NCI-H69 (cell line): ENCODE measurements at places on chromosomes 6 and 20.

DNA sequence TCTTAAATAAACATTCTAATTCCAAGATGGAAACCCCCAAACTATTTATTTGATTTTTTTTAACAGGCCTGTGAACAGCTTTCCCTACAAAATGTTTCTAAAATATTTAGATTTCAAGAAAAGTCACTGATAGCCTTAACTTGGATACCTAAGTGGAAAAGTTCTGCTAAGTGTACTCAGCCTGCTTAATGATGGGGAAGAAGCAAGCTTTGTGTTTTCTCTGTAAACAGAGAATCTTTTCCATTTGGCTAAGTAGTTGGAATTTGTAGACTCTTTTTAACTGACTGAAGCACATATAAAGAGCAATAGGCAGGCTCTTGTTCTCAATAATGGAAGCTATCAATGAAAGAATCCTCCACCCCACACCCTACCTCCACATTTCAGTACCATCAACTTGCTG lies 108.2 kb downstream of the KIF6 start:
- DNase-seq, result no peak

- DNase-seq, result no peak
These were observed 5.1 kb downstream of the SEMG2 start for GRCh38 chr20:45226287-45226686.

DNA sequence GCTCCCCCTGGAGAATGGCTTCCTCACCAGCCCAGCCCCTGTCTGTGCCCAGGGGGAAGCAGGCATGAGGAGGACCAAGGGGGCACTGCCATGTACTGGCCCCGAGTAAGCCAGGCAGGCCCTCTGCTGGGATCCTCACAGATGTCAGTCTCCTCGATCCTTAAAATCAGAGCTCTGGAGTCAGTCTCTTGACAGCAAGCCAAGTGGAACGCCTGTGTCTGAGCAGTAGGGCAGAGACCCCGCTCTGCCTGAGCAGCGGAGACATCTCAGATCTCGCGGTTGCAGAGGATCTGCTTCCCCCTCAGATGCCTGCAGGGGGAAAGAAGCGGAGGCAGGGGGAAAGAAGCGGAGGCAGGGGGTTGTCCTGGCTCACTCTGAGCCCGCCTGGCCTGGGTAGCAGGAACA lies 92.6 kb downstream of the SNX5 start:
- DNase-seq, result no peak

- no peak for DNase-seq
These were observed 930.1 kb upstream of the GJE1 start for GRCh38 chr6:141202626-141203025.

DNA sequence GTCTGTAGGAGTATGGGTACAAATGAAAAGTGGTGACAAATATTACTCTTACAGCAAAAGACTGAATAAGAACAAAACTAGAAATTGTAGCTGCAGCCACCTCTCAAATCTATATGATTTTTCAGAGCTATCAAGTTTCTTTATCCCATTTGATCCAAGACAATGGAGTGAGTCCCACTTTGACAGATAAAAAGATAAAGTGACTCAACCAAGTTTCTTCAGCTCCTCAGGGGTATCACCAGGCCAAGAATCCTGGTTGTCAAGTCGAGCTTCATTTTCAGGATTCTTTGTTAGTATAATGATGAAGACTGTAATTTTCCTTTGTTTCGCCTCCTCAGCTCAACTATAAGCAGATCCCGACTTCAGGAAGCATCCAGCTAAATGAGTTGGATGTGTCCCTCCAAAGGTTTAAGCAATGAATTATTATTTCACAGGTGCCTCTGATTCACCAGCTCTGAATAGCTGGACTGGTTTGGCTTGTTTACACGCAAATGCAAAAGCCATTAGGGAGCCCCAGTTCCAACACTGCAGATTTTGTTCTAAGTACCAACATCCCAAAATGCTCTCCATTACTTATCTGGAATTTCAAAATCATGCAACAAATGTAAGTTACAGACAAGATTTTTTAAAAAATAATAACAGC lies 238.9 kb downstream of the MAFB start:
- DNase-seq, result no peak

GRCh38 chr6:88565409-88565811 lies 398.0 kb downstream of the RNGTT start:
- DNase-seq, result no peak

DNA sequence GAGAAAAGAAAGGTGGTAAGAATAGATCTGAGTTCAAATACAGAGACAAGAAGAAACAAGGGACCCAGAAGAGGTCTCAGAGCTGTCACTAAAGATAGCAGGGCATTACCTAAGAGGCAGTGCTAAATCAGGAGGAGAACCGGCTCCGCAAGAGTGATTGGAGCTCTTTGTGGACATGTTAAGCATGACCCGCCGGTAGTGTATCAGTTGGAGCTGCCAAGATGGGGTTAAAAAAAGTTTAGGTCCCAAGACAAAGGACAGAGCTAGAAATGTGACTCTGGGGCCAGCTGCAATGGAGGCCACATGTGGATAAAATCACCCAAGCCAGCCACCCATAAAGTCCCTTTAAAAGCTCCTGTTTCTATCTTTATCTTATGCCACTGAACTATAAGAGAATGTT lies 93.4 kb downstream of the MBOAT1 start:
- peak; percentile 30 for DNase-seq

DNA sequence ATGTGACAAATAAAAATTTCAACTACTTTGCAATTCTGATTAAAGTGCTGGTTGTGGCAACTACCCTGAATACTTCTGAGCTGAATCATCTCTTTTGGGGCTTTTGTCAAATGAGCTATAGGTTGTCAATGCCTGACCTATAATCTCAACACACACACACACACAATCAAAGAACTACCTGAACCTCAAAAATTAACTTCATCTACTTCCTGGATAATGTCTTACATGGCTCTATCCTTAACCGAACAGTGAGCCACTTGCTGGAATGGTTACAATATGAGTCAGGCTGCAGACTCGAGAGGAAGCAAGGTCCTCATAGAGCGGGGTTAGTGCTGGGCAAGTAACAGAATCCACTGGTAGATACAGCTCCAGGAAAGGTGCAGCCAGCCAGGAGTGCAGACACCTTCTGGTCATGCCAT lies 70.6 kb upstream of the DST start:
- DNase-seq, result peak; percentile 43

DNA sequence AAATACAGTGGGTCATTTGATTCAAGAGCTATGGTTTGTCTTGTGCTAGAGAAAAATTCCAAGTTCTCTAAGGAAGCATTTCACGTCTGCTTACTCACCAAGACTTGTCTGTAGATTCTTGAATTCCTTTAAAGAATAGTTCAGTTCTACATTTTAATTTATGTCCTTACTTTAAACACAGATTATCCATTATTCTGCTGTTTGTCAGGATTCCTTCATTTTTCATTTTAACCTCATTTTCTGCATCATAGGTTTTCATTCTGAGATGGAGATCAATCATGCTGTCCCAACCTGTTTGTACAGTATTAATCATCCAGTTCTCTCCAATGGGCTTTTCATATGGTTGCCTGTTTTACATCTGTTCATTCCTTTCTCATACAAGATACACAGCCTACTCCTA lies 24.5 kb upstream of the POPDC3 start:
- peak; percentile 56 for DNase-seq

- DNase-seq, result no peak
These were observed 3.9 kb upstream of the SYS1 start for GRCh38 chr20:45359069-45359405.

GRCh38 chr6:79898076-79898475 lies 49.3 kb downstream of the ELOVL4 start:
- DNase-seq, result no peak

DNA sequence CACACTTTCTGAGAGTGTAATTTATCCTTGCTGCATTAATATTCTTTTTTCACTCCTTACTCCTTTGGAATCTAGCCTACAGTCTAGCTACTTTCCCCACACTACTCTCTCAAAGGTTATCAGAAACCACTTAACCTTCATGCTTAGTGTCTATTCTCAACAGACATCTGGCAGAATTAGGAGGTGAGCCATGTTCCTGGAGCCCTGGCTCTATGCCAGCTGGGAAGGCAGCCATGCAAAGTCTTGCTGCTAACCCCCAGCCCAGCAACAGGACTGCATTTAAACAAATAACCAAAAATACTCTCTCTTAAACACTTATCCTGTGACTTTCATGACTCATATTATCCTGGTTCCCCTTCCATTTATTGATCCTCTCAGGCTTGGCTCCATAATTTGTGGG lies 260.2 kb downstream of the BCKDHB start:
- peak; percentile 82 for DNase-seq

GRCh38 chr20:1440024-1440423 lies 26.6 kb downstream of the NSFL1C start:
- peak; percentile 42 for DNase-seq

DNA sequence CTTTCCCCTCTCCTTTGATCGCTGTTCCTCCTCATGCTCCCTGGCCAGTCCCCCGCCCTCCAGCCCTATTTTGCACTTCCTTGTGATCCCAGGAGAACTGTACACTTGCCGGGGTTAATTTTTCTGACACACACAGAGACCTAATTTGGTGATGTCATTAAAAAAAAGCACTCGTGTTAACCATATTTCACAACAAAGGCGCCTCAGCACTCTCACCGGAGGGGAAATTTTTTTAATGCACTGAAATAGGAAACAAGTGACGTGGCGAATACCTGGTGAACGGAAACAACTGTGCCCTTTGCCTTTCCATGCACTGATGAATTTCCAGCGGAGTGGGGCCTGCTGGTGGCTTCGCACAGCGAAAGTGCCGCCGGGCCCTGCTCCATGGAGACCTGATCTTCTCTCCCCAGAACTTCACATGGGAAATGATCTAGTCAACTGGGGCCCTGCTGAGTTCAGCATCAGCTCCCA lies 53.9 kb upstream of the TAGAP start:
- DNase-seq, result no peak

- DNase-seq, result peak; percentile 15
These were observed 127.8 kb upstream of the EEF1E1 start for GRCh38 chr6:8229915-8230756.

DNA sequence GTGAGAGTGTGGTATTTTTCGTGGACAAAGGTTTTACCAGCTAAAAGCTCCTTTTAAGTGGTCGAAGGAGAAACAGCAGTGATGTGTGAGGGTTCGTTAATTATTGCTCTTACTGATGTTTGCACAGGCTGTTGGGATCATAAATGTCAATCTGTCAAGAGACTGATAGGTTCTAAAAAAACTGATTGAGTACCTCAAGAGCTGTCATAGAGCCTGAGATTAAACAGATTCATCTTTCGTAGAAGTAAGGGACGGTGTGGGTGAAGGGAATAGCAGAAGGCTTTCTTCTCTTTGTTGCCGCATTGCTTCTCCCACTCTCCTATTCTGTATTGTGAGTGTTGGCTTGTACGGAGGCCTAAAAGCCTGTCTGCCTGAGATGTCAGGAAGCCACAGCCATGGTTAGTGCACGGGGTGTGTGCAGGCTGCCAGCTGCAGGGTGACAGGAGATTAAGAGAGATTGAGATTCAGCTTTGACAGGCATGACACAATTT lies 291.0 kb downstream of the ZFAND3 start:
- peak; percentile 97 for DNase-seq

DNA sequence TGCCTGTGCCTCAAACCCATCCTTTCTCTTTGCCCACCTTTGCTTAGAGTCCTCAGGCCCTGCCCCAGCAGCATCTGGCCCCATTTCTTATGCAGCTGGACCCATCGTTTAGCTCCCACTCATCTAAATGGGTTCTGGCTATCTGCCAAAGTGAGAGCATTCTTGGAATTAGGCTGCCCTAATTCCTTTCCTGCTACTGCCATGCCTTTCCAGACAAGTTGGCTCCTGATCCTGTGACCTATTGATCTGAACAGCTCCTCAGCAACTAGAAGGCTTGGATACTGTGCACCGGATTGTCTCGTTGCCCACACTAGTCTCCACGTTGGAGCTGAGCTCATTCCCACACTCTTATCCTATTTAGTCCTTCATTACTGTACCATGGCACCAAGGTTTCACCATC lies 22.9 kb downstream of the DZANK1 start:
- DNase-seq, result peak; percentile 85

DNA sequence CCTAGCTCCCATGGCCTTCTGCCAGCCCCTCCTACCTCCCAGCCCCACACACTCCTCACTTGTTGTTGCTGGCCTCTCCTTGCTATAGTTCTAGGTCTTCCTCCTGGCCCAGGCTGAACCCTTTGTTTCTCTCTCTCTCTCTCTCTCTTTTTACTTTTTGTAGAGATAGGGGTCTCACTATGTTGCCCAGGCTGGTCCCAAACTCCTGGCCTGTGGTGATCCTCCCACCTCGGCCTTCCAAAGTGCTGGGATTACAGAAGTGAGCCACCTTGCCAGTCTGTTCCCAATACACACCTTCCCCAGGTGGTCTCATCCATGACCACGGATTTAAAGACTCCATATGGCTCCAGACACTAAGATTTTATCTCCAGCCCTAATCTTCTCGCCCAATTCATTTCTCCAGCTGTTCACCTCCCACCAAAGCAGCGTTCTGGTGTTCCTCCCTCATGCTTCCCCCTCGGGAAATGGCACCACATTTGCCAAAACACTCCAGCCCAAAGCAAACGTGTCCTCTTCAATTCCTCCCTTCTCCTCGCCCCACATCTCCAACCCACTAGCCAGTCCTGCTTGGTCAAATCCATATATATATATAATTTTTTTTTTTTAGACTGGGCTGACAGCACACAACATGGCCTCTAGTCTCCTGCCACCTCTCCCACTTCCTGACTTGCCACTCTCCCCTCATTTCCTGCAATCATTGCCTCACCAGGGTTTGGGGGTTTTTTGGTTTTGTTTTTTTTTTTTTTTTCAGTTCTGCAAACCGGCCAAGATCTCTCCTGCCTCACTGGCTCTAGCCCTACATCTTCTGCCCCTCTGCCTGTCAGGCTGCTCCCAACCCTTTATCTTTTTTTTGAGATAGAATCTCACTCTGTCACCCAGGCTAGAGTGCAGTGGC lies 104.4 kb downstream of the NCR2 start:
- peak; percentile 74 for DNase-seq

- DNase-seq, result peak; percentile 80
These were observed 41.7 kb downstream of the ISM1 start for GRCh38 chr20:13262671-13263360.

GRCh38 chr20:16674243-16674642 lies 55.6 kb upstream of the SNRPB2 start:
- DNase-seq, result no peak

- DNase-seq, result peak; percentile 57
These were observed 72.5 kb upstream of the SULF2 start for GRCh38 chr20:47857569-47858464.

- DNase-seq, result peak; percentile 88
These were observed 16.4 kb downstream of the SOX4 start for GRCh38 chr6:21609881-21610329.

GRCh38 chr20:22374066-22374465 lies 210.3 kb downstream of the FOXA2 start:
- DNase-seq, result peak; percentile 91

GRCh38 chr6:87763901-87764300 lies 61.9 kb upstream of the AKIRIN2 start:
- DNase-seq, result no peak
